ENCODE measurements at places on chromosomes 12 and 14.

- no peak for DNase-seq
Measured at GRCh38 chr12:103810111-103810510, 30.9 kb downstream of the NT5DC3 start.

DNA sequence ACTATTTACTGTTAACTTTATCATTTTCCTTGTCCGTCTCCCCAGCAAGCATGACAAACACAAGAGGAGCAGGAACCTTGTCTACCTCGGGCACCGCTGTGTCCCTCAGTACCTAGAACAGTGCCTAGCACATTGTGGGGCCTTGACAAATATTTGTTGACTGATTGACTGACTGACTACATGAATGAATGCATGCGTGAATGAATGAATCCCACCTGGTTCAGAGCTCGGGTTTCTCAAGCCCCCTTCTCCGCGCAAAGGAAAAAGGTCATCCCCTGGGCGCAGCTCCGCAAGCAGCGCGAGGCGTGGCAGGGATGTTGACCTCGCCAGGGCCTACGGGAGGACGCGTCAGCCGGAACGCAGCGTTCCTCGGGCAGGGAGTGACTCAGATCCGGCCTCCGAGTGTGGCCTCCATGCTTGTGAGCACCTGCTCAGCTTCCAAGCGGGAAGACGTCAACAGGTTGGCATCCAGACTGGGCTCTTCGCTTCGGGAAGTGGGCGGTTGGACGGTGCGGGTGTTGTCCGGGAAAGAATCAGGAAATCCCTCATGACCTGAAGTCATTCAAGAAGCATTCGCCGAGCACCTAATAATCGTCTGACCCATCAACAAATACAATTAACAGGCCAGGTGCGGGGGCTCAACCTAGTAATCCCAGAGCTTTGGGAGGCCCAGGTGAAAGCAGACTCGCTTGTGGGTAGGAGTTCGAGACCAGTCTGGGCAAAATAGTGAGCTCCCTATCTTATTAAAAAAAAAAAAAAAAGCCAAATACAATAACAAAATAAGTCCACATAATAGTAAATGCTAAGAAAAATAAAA, 13.9 kb upstream of the UBC start:
- DNase-seq = peak; percentile 66

DNA sequence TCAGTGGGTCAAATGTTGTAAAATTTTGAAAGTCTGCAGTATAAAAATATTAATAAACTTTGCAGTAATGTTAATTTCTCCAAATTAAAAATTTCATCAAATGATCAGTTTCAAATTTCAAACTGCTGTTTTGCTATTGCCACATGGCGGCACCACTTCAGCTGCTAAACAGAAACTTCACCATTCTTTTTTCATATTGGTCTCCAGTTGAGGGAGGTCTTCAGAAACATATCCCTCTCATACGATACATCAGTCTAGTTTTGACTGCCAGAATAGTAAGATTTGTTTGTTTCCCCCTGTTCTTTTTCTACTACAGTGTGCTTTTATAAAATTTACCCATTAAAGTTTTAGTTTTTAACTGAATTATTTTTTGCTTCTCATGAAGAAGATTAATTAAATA, 4.2 kb upstream of the TRHDE start:
- DNase-seq = no peak

GRCh38 chr12:72578327-72578726, 306.2 kb downstream of the TRHDE start:
- no peak for DNase-seq

DNA sequence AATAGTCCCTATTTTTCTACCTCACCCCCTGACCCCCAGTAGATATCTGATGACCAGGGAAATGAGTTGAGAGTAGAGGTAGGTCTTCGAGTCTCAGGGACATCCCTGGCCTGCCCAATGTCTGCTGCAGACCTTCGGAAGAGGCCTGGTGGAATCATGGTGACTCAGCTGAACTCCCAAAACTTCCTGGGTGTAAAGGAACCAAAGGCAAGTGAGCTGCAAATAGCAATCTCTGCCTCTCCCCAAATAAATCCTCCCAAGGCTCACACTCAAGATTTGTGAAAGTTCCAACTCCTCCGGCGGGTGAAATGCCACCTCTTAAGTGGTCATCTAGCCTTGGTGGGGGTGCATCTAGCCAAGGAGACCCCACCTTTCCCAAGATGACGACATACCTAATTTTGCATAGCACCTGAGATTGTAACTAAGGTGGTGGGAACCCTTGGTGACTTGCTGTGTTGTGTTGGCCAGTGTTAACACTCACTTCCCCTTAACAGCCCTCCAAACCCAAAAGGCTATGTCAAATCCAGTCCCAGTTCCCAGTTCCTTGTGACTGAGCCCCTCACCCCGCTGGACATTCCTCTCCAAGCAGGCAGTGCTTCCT, 6.3 kb downstream of the ZFP36L1 start:
- DNase-seq = peak; percentile 16

DNA sequence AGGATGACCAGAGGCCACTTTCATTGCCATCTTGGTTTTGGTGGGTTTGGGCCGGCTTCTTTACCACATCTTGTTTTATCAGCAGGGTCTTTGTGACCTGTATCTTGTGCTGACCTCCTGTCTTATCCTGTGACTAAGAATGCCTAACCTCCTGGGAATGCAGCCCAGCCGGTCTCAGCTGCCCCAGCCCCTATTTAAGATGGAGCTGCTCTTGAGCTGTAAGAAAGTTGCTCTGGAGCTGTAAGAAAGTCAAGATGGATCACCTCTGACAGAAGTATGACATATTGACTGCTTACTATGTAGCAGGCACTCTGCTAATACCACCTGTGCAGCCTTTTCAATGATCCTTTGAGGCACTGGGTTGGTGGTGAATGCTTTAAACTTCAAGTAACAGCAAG, 52.1 kb downstream of the RIN3 start:
- DNase-seq = no peak
